HS-5 (cell line): ENCODE measurements at places on chromosomes 4 and X.

- no peak for DNase-seq
Observed at GRCh38 chr4:121973816-121974215, 22.0 kb upstream of the TRPC3 start.

DNA sequence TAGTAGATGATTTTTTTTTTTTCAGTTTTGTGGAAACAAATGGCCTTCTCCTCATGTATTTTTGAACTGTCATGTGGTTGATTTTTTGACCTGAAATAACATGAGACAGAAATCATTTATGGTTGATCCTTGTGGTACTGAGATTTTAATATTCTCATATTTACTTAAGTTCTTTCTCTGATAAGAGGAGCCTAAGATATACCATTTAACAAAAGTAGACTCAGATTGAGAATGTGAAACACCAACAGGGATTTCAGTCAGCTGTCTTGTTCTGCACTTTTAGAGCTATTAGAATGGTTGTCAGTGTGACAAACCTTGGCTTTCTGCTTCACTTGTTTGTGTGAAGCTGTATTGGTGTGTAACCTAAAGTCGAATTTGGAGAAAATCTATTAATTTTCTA, 575.7 kb downstream of the SPOCK3 start:
- no peak for DNase-seq

DNA sequence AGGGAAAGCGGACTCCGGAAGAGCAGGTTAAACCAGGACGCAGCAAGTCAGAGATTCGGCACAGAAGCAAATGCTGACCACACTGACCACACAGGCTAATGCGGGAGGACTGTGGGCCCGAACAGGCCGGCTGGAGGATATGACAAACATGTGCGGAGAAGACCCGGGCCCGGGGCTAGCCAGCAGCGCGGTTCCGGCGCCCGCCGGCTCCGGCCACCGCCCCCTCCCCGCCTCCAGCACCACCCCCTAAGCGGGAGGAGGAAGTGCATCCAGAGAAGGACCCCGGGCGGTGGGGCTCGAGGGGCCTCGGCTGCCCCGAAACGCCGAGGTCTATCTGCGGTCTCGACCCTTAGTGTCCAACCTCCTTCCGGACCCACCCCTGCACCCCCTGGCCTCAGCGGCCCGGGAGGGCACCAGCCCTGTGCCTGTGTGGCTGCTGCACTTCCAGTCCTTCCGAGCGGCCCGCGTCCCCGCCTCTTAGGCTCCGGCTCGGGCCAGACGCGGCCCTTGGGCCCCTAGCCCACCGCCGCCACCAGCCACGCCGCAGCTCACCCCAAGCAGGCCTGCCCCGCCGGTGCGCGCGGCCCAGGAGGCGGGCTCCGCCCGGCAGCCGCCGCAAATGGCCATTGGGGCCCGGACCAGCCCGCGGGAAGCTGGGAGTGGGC, 2.1 kb downstream of the ELOVL6 start:
- no peak for DNase-seq

DNA sequence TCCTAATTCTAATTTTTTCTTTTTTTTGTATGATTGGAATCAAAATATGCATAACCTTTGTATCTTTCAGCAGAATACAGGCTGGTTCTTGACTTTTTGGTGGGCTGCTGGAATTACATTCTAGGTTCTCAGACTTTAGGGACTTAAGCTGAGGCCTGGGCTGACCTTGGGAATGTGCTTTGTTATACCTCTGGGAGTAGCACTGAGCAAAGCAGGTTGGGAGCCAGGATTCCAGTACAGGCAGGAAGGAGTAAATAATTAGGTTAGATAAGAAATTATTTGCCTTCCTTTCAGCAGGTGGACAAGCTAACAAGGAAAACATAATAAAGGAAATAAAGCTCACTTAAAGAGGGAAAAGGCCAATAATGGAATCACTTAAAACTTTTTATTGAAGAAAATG, 49.9 kb upstream of the SLC4A4 start:
- DNase-seq = no peak
